ENCODE measurements at places on chromosomes 5 and 9. TPM values are rescaled to one million over a fixed set of nuclear protein-coding genes. Genes with fewer than 3 reads are reported as not detected.

The LRRC19 gene
- total RNA-seq: not detected

The AIF1L gene
- 0.37 TPM for total RNA-seq

The TENT4A gene
- 41.9 TPM for total RNA-seq

The INSL6 gene
- not detected for total RNA-seq

The GARIN3 gene
- total RNA-seq: not detected

The QRFP gene
- total RNA-seq: not detected

The SLC6A19 gene
- not detected for total RNA-seq

The PCDHA1 gene
- total RNA-seq: not detected

The CD14 gene
- total RNA-seq: 0.21 TPM

The TYRP1 gene
- not detected for total RNA-seq

The PCDHB4 gene
- not detected for total RNA-seq

The CD274 gene
- total RNA-seq: 10.5 TPM

The MGAT4B gene
- 86.2 TPM for total RNA-seq

The PCDHGB6 gene
- 0.04 TPM for total RNA-seq

The GKAP1 gene
- 5.5 TPM for total RNA-seq

The PCA3 gene
- total RNA-seq: not detected

The PCDH12 gene
- total RNA-seq: 0.82 TPM

The PLCXD3 gene
- not detected for total RNA-seq

DNA sequence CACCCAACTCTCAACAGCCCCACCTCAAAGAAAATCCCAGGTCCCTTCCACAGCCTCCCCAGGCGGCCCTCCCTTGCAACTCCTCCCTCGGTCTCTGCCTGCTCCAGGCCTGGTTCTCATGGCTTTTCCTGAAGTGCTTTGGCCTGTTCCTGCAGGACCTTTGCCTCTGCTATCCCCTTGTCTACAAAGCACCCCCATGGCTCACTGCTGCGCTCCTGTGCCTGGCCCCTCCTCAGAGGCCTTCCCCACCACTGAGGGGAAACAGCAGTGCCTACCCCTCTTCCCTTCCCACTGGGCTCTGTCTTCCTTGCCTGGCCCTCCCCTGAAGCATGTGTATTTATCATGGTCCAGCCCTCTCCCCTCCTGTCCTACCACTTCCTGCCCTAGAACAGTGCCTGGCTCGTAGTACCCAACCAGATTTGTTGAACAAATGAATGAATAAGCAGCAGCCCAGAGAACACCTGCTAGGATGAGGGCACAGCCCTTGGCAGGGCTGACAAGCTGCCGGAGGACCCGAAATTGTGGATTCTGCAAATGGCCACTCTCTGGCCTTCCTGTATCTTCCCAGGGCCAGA, 68.6 kb upstream of the LRRTM2 start:
- no peak for DNase-seq

DNA sequence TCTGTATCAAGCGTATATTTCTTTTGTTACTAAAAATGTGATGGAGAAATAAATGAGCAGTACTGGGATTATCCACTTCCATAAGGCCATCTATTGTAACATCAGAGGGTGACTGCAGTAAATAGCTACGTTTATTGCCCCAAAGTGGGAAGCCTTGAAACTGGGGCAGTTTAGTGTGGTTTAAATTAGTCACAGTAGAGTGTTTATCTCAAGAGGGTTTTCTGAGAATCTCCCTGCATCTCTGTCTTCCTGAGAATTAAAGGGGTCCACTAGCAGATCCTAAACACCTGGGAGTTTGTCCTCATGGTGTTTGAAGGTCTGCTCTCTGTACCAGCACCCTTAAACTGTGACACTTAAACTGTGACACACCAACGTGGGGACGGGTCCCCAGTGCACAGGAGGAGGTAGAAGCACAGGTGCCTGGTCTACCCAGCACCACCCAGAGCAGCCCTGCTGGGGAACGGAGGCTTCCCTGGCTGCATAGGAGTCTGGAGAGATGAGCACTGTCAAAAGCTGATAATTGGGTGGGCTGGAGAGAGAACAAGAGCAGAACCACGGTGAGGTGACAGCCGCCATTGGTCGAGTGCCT, 25.2 kb downstream of the PRRC2B start:
- no peak for DNase-seq

DNA sequence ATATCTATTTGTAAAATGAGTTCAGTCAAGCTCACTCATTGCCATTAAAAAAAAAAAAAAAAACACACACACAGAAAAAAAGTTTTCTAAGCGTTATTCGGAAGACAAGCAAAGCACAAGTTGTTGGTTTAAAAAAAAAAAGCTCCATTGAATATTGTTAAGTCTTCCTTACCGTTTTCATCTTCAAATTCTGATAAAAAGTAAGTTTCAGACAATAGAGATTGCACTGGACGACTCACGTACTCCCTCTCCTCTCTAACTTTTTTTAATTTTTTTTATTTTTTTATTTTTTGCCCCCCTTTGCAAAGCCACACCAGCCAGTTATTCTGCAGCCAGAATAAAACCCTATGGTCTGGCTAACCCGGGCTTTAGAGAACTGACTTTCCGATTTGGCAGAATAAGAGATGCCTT, 544 bp downstream of the ADAMTS6 start:
- DNase-seq: no peak

DNA sequence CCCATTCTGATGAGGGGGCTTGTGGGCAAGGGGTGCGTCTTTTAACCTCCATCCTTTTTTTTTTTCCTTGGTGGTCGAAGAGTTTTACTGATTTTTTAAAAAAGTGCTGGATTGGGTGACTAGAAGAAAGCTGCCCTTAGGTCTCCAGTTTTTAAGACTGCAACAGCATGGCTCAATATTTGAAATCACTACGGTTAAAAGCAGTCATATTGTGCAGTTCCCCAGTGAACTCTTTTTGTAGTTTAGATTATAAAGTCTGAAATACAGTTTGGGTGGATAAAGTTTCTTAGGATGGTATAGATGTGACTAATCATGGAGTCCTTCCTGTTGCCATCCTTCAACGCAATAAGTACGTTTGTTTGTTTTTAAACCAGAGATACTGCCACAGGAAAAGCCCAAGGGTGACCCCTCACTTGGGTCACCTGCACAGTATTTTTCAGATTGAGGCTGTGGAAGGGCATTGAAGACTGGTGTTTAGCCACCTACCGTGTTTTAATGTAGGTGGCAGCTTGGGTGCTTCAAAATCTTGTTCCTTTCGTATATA, 520 bp upstream of the DHFR start:
- DNase-seq: no peak

GRCh38 chr9:77582525-77582924, 65.6 kb downstream of the GNA14 start:
- DNase-seq: no peak

DNA sequence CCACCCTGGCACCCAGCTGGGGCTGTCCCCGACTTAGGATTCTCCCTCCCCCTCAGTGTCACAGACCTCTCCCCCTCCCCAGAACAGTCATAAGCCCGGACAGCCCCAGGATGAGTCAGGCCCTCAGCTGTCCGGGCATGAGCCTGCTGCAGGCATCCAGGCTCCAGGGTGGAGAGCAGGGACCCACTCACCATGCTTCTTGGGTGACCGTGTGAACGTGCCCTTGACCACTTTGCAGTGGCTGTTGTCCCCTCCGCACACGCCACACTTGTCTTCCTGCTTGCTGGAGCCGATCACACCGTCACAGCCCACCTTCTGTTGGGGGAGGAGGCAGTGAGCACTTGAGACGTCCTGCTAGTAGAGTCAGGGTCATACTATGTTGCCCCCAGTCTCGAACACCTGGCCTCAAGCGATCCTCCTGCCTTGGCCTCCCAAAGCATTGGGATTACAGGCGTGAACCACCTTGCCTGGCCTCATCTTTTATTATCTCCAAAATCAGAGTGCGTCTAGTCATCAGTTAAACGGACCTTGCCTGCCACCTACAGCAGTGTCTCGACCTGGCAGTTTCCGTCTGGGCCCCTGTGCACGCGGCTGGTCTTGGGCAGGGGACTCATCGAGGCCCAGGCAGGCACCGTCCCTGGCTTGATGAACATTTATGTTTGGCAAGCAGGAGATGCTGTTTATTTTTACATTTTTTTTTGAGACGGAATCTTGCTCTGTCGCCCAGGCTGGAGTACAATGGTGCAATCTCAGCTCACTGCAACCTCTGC, 72.6 kb downstream of the ZNF354C start:
- DNase-seq: no peak

- DNase-seq: no peak
Observed at GRCh38 chr9:78858266-78858665, 561.3 kb downstream of the PSAT1 start.

- DNase-seq: no peak
Observed at GRCh38 chr9:89342213-89342612, 23.9 kb downstream of the SECISBP2 start.

- DNase-seq: no peak
Observed at GRCh38 chr5:8585230-8586018, 716.5 kb downstream of the MTRR start.

- DNase-seq: no peak
Observed at GRCh38 chr9:25703701-25704357, 25.6 kb upstream of the TUSC1 start.

- peak; percentile 83 for DNase-seq
Observed at GRCh38 chr5:150411245-150411979, 1.3 kb downstream of the CD74 start.

GRCh38 chr5:9265441-9266287, 280.2 kb downstream of the SEMA5A start:
- no peak for DNase-seq

DNA sequence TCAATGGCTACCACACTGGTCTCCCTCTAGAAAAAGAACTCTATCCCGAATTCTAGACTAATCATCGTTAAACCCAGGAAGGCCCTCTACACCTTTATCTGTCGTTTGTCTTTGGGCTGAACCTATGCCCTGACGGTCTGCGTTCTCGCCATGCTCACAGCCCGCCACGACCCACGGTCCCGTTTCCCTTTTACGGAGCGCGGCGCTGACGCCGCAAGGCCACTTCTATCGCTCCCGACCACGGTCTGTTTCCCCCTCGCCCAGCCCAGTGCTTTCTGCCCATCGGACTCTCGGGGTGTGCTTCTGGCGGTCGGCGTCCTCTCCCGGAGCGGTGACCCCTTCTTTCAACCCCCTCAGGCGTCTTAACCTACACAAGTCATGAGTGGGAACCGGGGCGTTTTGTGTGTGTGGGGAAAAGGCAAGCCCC, 974 bp downstream of the C9orf40 start:
- DNase-seq: peak; percentile 47

DNA sequence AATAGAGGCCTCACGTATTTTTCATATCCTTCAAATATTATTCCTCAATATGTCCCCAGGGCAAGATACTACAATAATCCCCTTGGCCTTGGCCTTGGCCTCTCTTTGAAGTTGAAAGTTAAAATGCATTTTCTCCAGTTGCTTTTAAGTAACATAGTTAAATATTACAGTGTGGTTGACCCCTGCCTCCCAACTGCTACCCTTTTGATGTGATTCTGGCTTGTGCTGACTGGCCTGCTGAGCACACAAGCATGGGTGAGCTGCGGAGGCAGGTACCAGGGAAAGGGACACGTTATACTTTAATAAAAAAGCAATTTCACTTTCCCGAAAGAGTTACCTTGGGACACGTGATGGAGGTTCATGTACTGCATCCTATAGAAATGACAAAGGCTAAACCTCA, 17.9 kb upstream of the TMEM252 start:
- DNase-seq: no peak

GRCh38 chr9:5736563-5737346, 96.2 kb downstream of the ERMP1 start:
- DNase-seq: no peak

GRCh38 chr9:131495785-131496184, 6.9 kb upstream of the POMT1 start:
- DNase-seq: no peak

DNA sequence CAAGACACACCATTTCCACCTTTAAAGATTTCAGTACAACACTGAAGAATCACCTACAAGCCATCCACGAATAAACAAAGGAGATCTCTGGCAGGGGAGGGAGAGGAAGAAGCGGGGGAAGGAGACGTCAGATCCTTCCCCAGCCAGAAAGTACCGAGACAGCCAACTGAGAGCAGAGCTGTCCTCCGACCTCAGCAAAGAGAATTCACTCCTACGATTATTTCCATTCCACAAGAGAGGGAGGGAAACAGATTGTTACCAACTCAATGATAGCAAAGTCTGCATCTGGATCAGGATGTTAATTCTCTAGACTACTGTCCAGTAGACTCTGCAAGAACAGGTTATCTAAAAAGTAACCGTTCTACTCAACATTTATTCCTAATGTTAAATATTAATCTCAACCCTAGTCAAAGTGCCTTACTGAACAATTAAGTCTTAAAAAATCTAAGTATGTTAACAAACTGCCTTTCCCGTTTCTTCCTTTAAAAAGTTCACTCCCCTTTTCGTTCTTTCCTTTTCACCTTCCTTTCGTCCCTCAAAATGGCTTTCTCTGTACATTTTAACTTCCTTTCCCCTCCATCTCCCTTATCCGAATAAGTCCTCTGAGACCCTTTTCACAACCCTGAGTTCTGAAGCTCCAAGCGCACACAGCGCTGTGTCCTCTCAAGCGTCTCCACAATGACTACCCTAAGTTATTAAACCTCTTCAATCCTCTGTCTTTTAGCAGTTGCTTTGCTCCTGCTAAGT, 1.4 kb downstream of the CHD1 start:
- peak; percentile 68 for DNase-seq

- no peak for DNase-seq
Observed at GRCh38 chr5:14779975-14780374, 91.6 kb downstream of the ANKH start.

DNA sequence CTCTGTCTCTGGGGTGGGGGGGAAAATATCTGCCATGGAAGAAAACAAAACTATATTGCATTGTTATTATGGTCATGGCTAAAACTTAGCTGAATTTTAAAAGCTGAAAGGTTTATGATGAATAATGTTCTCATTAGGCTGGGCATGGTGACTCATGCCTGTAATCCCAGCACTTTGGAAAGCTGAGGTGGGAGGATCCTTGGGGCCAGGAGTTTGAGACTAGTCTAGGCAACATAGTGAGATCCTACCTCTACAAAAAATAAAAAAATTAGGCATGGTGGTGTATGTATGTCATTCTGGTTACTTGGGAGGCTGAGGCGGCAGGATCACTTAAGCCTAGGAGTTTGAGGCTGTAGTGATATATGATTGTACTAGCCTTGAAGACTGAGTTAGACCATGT, 44.5 kb downstream of the IPO11 start:
- no peak for DNase-seq

DNA sequence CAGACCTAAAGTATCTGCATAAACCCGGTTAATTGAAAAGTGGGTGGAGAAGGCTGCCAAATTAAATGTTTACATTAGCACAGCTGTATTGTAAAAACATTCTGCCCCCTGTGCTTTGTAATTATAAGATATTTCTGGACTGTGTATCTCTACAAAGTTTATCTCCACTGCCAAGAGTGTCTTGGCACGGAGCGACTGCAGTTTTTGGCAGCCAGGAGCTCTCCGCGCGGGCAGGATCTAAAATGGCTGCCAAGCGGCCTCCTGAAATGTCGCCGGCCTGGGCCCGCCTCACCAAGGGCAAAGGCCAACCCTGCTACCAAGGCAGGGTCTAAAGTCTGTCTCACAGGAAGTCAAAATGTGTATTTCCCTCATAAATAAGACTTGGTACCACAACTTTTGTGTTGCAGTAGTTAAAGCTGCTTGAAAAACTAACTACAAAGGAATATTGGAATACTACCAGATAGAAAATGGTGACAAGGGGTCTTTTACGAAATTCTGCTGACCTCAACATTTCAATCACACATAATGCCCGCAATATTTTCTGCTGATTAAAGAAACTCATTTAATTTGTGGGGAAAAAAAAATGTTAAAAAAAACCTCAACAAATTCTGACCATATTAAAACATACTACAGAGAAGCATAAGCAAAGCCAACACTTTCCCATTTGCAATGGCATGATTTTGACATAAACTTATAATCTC, 110.4 kb downstream of the NFIB start:
- no peak for DNase-seq
